ENCODE measurements at places on chromosomes 3 and 15.

GRCh38 chr3:175397372-175397771 lies 538.2 kb downstream of the NAALADL2 start:
- no peak for DNase-seq

GRCh38 chr15:29424118-29424517 lies 154.5 kb upstream of the NSMCE3 start:
- DNase-seq, result no peak

DNA sequence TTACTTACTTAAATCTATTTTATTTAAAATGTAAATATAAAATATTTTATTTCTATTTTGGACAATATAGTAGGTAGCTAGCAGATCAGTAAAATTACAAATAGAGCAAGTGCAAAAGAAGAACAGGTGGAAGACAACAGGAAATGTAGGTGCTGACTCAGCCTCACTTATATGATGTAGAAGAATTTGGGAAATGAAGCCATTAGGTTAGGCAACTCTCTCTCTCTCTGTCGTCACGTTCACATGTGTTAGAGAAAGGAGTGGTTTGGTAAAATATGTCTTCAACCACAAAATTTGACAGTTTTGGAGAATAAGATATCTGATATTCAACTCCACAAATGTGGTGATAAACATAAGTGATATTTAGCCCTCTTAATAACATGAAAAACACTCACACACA lies 532.5 kb upstream of the KCNMB2 start:
- no peak for DNase-seq

DNA sequence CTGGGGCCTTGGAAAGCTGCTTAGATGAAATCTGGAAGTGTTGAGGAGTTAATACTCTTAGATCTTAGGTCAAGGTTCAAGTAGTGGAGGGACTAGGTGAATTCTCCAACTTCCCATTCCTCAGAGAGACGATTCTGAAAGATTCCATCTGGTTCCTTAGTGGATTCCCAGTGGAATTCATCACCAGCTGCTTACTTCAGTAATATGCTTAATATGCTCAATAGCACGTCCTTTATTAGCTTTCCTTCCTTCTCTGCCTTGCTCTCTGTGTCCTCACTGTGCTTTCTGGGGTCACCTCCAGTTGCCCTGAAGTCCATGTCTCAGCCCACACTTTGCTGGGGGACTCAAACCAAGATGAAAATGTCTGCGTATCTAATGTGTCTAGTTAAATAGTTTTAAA lies 31.0 kb downstream of the CEP63 start:
- no peak for DNase-seq

- DNase-seq, result no peak
These were observed 28.6 kb downstream of the MEGF11 start for GRCh38 chr15:66224946-66225345.

- no peak for DNase-seq
These were observed 520.4 kb downstream of the FOXP1 start for GRCh38 chr3:71062952-71063772.

- no peak for DNase-seq
These were observed 225.5 kb downstream of the SLCO3A1 start for GRCh38 chr15:92079047-92079446.

GRCh38 chr15:63041974-63042876 lies at the start of gene TPM1:
Gene TPM1, plus strand, starts transcription at chr15:63042747. Its CDS starts 83 bp downstream, at chr15:63042830.
- no peak for DNase-seq

DNA sequence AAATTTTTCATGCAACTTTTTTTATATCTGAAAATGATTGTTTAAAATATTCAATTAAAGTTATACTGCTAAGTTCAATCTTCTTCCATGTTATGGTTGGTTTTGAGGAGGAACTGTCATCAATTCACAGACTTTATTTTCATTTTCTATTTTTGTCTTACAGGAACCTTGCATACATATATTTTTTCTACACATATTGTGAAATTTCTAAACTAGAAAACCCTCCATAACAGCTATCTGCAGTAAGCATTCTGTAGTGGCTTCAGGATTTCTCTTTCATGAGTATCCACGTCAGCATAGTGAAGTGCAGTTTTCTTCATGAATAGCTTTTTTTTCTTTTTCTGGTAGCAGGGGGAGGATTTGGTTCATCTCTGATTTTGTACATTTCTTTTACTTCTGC lies 48.2 kb downstream of the ATR start:
- no peak for DNase-seq

DNA sequence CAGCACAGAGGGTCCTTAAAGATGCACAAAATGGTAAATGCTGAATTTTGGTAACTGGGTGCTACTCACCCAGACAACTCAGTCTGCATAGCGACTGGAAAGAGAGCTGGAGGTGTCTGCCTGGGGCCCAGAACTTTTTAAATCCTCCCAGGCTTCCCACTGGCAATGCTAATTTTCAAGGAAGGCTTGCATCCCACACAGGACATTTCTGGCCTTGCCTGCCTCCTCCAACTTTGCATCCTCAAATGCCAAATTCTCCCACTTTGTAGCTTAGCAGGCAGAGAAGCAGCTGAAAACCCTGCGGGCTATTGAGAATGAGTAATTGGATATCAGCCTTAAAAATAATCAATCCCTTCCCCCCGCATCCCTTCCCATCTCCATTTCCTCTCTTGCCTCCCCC lies 656.6 kb upstream of the ADAMTS9 start:
- no peak for DNase-seq

- DNase-seq, result no peak
These were observed 336.3 kb upstream of the CFAP20DC start for GRCh38 chr3:59386165-59386564.

DNA sequence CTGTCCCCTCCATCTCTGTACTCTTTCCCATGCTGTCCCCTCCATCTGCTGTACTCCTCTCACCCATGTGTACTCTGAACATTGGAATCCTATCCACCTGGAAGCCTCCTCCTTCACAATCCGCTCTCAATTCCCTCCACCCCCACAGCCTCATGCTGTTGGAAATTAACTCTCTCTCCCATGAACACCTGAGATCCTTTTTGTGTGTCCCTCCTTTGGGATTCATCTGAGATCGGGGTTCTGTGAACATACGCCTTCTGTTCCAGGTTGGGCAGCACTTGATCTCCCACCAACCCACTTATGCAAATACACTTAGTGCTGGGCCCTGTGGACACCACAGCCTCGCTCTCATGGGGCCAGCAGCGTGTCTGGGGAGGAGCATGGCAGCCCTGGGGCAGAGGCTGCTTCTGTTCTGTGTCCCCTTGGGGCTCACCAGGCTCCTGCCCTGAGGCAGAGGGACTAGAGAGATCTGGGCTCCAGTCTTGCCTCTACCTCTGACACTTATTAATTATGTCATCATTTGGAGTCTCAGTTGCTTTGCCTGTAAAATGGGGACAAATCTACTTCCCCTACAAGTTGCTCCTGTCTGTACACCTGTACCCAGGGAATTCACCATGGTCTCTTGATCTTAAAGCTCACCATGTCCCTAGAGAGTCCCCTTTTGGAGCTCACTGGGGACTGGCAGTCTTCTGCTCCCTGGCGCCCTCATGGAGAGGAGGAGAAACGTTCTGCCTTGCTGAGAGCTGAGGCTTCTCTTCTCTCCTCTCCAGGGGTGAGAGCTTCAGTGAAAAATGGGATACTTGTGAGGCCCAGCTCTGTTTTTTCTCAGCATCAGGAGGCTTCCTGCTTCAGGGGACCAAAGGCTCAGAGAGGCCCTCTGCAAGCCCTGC lies 42.7 kb downstream of the ITGA11 start:
- DNase-seq, result peak; percentile 9

GRCh38 chr3:185767002-185767688 lies 57.7 kb downstream of the IGF2BP2 start:
- DNase-seq, result no peak

DNA sequence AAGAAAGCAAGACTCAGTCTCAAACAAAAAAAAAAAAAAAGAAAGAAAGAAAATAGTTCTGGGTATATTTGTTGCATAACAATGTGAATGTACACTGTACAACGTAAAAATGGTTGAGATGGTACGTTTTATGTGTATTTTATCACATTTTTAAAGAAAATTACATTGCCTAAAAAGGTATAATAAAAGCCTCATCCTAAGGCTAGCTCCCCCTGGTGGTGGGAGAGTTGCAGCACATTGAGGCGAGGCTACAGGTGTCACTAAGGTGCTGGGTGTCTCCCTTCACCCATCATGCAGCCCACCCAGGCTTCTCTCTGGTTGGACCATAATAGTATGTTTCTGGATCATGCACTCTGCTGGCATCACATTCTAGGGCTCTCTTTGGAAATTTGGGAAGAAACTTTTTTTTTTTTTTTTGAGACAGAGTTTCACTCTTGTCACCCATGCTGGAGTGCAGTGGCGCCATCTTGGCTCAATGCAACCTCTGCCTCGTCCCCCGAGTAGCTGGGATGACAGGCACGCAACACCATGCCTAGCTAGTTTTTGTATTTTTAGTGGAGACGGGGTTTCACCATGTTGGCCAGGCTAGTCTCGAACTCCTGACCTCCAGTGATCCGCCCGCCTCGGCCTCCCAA lies 12.4 kb upstream of the RAB11A start:
- peak; percentile 76 for DNase-seq

All from activated CD4-positive, CD25-positive, alpha-beta regulatory T cell treated with anti-CD3 and anti-CD28 coated beads, Interleukin-2, amount 50 U/mL, for 72 hours (primary cell).